ENCODE measurements at places on chromosomes 5 and 9.

- no peak for DNase-seq
These were observed 41.6 kb upstream of the SPATA31D4 start for GRCh38 chr9:81886665-81887064.

GRCh38 chr5:140630292-140631035, 2.5 kb downstream of the CD14 start:
- DNase-seq = no peak

GRCh38 chr9:112403614-112404201, 23.8 kb downstream of the HSDL2 start:
- DNase-seq = no peak

DNA sequence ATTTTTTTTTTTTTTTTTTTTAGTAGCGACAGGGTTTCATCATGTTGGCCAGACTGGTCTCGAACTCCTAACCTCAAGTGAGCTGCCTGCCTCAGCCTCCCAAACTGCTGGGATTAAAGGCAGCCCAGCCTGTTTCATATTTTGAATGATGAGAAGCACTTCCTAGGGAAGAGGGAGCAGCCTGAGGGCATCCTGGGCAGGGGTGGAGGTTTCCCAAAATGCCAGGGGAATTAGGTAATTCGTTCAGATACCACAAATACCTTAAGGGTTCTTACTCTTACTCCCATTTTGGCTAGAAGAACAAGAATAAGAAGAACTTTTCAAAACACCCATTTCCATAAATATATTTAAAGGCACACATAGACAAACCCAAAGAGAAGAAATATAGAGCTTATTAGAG, 29.5 kb upstream of the RAPGEF1 start:
- DNase-seq = no peak

DNA sequence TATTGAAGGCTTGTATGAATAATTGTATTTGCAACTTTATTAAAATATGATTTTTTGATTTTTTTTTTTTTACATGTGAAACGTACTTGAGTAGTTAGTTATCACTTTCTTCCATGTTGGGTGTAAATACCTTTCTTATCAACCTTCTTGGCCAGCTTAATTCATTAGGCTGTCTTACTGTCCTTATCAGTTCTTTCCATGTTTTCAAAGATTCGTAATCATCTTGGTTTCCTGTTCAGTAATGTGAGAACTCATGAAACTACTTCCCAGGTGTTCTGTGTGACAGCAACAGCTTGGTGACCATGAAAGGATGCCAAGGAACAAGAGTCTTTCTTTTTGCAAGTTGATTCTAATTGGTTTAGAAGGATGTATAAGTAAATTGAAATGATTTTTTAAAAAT, 100.0 kb downstream of the ADGRV1 start:
- no peak for DNase-seq

DNA sequence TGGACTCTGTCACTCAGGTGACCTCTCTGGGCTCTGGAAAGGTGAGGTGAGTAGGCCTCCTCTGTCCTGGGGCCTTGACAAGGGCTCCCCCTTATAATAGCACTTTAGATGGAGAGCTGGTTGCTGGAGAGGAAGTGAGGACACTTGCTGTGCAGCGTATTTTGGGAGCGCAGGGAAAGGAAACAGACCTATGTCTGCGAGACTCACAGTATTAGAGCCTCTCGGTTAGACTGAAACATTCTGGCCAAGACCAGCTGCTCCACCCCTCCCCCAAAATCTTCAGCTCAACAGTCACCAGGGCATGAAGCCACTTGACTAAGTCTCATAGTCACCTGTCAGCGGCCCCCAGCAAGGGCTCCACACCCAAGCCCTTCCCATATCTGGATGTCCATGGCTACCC, 213.6 kb downstream of the AGTPBP1 start:
- DNase-seq = no peak

DNA sequence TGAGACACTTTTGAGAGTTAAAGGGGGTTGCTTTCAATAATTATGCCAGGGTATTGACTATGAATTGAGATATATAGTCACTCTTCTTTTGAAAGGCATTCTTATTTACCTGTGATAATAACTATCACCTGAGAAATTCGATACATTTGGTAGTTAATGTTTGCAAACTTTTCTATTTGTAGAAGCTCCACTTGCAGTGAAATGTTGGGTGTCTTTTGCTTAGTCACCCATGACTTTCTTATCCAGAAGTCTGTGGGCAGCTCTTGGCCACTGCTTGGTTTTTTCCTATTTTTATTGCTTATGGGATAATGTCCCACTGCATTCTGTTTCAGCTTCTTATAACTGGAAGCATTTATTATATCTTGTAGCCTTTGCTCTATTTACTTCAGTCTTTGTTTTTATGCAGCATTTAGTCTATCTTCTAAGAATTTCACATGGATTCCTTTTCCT, 3.9 kb downstream of the MACIR start:
- DNase-seq = no peak

- no peak for DNase-seq
These were observed 222.4 kb downstream of the MAPKAP1 start for GRCh38 chr9:125484350-125485282.

Measured in stimulated activated CD8-positive, alpha-beta memory T cell treated with anti-CD3 and anti-CD28 coated beads, Interleukin-4, amount 100 ng/mL, for 4 hours (primary cell).